HuH-7 (cell line): ENCODE measurements at places on chromosomes 7 and 10.

- DNase-seq, result no peak
Measured at GRCh38 chr7:1743481-1744230, 73.6 kb downstream of the ELFN1 start.

DNA sequence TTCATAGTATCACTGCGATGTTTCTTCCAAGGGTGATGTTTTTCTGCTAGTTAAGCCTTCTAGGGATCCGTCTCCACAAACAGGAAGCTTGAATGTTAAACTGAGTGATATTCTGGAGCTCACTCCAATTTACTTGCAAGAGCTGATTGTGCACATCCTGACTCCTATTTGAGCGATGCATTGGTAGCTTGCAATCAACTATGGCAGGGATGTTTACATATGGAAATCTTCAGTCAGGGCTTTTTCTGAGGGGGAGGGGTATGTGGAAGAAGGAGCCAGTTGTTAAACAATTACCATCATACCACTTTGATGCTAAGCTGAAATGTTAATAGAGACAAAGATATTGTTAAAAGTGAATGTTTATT is 43.2 kb upstream of the NXPH1 start:
- no peak for DNase-seq

GRCh38 chr10:67036808-67037207 is 111.0 kb downstream of the LRRTM3 start:
- no peak for DNase-seq

DNA sequence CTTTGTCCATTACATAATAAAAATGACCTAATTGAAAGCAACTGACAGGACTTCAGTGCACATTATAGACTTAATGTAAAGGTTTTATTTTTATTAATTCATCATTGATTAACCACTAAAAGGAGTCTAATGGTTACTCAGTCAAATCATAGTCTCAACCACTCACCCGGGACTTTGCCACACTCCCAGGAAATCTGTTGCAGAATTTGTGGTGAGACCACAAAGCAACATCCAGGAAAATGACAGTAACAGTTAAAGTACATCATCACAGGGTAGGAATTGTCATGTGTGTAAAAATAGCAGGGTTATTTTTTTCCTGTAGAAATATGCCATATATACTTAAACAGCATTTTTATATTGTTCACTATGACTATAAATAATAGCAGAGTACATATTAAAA is 6.3 kb upstream of the HGF start:
- no peak for DNase-seq

DNA sequence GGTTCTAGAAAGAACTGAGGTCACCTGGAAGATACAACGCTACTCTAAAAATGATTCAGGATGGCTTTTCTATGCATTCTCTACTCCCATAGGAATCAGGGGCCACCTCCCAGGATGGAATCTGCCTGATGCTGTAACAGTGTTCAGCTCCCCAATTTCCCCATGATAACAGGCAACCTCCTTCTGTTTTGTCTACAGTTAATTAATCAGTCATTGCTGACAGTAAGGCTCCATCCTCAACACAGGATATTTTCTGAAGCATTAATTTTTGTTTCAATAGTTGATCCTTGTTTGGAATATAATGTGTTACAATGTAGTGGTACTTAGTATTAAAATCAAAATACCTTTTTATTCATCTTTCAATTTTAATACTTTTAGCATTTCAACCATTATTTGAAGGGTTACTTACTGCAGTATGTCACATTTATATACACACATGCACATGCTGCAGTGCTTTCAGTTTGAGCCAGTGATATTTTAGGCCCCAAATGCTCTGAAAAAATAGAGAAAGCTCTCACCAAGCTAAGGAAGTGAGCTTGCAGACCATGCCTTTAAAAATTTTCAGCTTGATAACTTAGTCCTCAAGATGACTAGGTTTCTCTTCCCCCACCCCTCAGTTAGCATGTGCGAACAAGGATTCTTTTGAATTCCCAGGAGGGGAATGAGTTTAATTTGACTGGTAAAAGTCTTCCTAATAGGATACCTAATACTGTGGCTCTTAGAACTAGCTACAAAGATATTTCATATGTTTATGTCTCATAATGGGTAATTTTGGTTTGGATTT is 592 bp upstream of the PIK3CG start:
- no peak for DNase-seq

DNA sequence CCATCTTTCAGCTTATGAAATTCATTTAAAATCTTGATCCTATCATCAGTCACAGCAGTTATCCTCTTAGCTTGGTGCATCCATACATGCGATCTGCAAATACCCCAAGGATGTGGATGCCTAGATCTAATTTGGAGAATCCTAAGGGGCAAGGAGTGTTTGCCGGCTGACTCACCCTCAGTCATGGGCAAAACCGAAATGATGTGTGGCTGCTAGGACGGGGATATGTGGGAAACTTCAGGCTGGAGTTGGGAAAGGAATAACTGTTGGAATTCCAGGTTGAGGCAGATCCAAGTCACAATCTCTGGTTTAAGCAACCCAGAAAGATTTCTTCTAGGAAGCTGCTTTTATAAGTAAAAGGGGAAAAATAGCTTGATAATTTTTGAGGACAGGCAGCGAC is 19.7 kb upstream of the GOT1 start:
- DNase-seq, result no peak

GRCh38 chr7:98469088-98469487 is 68.2 kb upstream of the BAIAP2L1 start:
- no peak for DNase-seq

DNA sequence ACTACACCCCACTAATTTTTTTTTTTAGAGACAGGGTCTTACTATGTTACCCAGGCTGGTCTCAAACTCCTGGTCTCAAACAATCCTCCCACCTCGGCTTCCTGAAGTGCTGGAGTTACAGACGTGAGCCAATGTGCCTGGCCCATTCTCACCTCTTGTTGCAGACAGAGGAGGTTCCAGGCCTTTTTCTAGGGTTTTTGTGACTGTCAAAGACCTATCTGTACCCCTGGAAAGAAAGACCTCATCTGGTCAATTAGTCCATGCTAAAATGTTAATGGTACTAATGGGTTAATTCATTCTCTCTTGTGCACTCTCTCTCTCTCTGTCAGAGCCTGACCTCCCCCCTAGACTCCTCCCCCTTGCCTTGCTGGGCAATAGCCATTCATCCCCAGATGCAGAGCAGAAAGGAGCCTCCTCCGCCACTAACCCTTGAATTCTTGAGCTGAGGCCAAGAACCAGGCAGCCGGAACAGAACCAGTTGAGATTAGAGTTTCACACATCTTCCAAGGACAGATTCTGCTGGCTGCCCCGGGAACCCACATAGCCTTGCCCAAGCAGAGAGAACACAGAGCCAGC is 209.7 kb downstream of the SKIDA1 start:
- DNase-seq, result no peak
